ENCODE measurements at places on chromosomes 1 and 21.

DNA sequence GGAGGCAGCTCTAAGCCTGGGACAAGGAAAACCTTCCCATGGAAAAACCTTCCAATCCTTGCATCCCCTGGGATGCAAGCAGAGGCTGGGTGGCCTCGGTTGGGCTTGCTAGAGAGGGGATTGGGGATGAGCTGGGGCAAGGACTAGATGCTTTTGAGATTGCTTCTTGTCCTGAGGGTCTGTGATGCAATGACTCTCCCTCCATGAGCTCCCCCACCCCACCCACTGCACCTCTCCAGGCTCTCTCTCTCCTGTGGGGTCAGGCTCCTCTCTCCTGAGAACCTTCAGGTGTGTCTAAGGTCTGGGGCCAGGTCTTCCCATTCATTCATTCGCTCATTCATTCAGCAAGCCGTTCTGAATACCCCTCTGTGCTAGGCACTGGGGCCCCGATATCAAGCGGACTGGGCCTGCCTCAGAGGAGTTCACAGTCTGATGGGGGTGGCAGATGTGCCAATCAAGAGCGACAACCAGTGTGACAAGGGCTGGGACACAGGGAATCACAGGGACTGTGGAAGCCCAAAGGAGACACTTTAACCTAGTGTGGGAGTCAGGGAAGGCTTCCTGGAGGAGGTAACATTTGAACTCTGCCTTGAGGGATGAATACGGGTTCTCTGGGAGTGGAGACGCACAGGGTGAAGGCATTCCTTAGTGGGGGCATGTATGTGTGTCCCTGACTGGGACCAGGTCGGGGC, 6.5 kb downstream of the LDLRAD1 start:
- no peak for DNase-seq

DNA sequence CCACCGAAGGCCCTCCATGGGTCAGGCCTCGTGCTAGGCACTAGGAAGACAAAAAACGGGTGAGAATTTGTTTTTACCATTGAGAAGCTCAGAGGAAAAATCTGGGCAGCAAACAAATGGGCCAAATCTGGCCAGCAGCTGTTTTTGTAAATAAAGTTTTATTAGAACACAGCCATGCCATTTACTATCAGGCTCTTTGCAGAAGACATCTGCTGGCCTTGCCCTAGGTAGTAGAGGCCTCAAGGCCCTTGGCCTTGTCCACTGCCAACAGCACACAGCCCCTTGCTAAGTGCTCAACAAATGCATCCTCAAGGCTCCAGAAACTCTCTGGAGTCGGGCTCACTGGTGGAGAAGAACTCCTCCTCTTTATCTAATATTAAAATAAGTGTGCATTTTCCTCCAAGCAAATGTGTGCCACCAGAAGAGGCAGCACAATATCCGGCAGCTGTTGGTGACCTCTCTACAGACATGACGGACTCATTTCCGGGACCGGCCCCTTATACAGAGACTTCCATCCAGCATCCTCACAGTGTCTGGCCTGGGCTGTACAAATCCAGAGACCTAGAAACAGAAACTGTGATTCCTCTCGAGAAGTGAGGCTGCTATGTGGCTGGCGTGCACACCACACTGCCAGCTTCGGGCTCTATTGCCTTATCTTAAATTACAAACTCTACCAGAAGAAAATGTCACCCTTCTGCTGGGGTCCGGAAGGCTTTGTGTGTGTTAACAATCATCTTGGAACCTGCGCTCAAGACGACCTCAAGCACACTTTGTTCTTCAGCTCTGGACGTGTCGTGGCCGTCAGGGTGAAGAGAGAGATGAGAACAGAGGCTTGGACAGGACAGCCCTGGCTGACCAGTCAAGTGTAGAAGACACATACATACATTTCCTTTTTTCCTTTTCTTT, 203.9 kb downstream of the TOMM20 start:
- DNase-seq, result no peak

DNA sequence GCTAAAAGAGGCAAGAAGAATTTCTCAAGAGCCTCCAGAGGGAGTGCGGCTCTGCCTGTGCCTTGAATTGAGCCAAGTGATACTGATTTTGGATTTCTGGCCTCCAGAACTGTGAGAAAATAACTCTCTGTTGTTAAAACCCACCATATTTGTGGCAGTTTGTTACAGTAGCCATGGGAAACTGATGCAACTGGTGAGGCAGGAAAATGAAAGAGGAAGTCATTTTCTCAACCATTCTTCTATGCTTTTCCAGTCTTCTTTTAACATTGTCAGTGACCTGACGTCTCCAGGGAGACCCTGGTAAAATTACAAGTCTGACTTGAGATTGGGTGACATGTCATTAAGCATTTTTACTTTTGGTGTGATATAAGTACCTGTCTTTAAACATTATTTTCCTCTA, 5.8 kb downstream of the OR6P1 start:
- DNase-seq, result no peak

GRCh38 chr21:43938751-43939442, 73.2 kb upstream of the TRAPPC10 start:
- DNase-seq, result no peak
